ENCODE measurements at places on chromosomes 5 and 9.

DNA sequence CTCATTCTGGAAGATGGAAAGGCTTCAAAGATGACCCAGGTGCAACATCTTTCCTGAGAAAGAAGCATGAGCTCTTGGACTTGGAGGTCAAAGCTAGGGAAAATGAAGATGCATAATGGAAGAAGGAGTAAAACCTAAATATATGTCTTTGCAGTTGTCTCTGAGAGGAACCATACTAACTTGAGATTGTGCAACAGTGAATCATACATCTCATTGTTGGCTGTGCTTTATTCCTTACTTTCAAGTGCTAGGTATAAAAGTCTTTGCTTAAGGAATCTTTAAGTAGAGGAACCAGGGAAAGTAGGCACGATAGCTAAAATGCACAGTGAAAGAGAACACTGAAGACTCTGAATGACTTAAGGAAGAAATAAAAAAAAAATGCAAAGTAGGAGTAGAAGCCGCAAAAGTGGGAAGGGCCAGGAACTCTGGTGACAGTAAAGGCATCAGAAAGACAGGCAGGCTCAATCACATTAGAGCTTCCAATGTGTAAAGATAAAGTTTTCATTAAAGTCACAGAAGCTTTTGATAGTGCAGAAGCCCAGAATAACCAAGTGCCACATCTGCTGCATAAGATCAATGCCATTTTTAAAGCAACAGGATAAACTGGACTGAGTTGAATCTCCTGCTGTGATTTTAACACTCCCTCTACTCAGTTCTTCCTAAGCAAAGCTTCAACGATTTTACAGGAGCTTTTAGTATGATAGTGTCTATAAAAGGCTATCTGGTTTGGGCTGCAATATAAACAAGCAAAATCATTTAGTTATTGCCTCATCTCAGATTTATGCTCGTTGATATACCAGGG is 432.3 kb upstream of the EDIL3 start:
- no peak for DNase-seq

DNA sequence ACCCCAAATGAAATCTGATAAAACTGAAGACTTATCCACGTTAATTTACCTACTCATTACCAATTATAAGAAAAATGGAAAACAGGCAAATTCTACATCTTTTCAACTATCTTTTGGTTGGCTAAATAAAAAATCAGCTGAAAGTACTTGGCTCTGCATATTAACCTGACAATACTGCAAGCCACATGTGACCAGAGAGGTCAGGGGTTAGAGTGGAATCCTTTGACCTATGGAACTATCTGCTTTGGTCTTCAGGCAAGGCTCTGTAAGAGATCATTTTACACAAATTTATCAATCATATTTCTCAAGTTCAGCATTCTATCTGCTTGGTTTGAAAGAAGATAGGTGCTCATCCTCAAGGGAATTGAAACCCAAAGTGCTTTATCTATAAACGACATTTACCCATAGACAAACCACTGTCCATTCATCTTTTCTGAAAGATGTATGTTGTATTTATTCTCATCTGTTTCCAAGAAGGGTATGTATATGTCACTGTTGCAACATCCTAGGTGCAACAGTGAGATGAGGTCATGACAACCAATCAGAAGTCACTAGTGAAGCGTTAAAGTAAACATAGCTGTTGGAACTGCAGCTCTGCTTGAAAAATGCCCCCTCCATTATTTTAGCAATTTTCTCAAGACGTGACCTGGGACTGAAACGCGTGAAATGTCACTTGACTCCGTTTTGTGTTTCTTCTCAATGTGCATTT is 144.9 kb upstream of the POU5F2 start:
- DNase-seq = no peak

- DNase-seq = no peak
Measured at GRCh38 chr9:95027914-95028852, 289.3 kb downstream of the FANCC start.

GRCh38 chr5:98804066-98804465 is 30.6 kb downstream of the RGMB start:
- no peak for DNase-seq

DNA sequence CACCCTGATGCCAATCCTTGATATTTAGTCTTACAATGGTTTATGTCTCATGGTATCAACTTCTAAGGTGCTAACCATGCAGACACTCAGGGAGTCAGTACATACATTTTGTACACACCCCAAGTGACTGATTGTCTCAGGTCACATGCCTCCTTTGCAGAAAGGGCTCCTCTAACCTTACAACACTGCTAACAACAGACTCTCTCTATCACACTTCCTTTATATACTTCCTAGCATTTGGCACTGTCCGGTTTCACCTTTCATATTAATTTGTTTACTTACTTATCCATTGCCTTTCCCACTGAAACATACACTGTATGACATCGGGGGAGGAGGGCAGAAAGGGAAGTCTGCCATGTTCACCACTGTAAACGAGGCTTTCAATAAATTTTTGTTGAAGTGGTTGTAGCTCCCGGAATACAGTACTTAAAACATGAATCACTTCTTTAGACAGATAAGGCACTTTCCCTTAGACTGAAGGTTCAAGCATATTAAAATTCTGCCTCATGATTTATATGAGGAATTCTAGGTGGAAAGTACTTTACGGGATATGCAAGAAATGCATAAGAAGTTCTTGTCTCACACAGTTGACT is 20.6 kb downstream of the EMB start:
- DNase-seq = no peak

GRCh38 chr5:56698463-56699381 is 116.6 kb upstream of the MAP3K1 start:
- DNase-seq = no peak

DNA sequence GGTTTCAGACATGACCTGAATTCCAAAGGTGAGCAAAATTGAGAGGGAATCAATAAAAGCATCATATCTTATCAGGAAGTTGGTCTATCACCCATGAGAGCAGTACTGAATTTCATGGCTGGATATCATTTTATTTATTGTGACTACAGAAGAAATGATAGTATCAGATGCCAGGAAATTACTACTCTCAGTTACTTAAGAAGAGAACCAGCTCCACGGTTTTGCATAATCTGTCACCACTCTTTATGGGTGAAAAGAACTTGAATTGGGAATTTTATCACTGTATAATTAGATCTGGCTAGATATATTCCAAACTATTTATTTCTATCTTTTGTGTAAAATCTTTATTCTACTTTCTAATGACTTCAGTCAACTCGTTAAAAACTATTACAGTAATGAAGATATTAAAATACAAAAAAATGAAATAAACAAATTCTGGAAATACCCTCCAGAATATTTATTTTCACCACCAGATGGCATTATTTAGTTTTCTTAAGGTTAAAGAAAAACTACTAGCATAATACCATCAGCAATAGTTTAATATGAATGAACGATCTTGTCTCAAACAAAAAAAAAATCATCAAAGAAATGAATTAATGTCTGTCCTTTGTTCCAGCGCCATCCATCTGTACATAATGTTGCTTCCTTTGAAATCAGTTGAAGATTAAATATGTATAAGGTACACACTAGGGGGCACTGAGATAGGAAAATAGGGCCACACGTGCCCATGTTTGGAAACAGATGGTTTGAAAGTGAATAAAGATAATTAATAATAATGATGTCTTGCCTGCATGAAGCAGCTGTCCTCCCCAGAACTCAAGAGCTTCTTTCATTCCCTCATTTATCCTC is 84.7 kb upstream of the SLCO6A1 start:
- DNase-seq = no peak
